ENCODE measurements at places on chromosomes 7 and 10. TPM values are rescaled to one million over a fixed set of nuclear protein-coding genes. Genes with fewer than 3 reads are reported as not detected.

The OR2A12 gene
- total RNA-seq: not detected

The HACD1 gene
- 24.2 TPM for total RNA-seq

The LRMDA gene
- not detected for total RNA-seq

The ARF5 gene
- 280 TPM for total RNA-seq

The LRRD1 gene
- total RNA-seq: not detected

The SH2B2 gene
- total RNA-seq: 4.3 TPM

The MBL2 gene
- not detected for total RNA-seq

The USP6NL gene
- 6.1 TPM for total RNA-seq

The CPA4 gene
- total RNA-seq: 7.5 TPM

The NKX2-3 gene
- total RNA-seq: not detected

The LEP gene
- total RNA-seq: not detected

The TBX20 gene
- not detected for total RNA-seq

The WIPF3 gene
- not detected for total RNA-seq

The CC2D2B gene
- not detected for total RNA-seq

The UCN3 gene
- not detected for total RNA-seq

The LRRN3 gene
- total RNA-seq: 4.1 TPM

The ADCY1 gene
- total RNA-seq: 0.71 TPM

The AKR1C8 gene
- not detected for total RNA-seq

The TRIM73 gene
- total RNA-seq: not detected

The PHKG1 gene
- not detected for total RNA-seq

The NEURL1 gene
- total RNA-seq: not detected

All from myometrial cell (primary cell).